Endothelial cell (in vitro differentiated cells): ENCODE measurements at places on chromosomes 7 and 10. TPM values are rescaled to one million over a fixed set of nuclear protein-coding genes. Genes with fewer than 3 reads are reported as not detected.

- H3K27me3 ChIP-seq, result no peaks in the 10 kb centered on the region
- DNase-seq, result no peak
- no peaks in the 10 kb centered on the region for H3K36me3 ChIP-seq
- H3K4me3 ChIP-seq, result peak overlapping the region; percentile 8
- peak overlapping the region; percentile 25 for H3K27ac ChIP-seq
- H3K4me1 ChIP-seq, result peaks cover 3% of the 10 kb centered on the region
Measured at GRCh38 chr7:43591558-43592180, 8.8 kb downstream of the STK17A start.

- no peak overlapping the region for H3K27ac ChIP-seq
- peaks cover 5% of the 10 kb centered on the region for H3K4me1 ChIP-seq
- H3K4me3 ChIP-seq, result no peak overlapping the region
- DNase-seq, result no peak
- no peaks in the 10 kb centered on the region for H3K36me3 ChIP-seq
Measured at GRCh38 chr10:108688314-108688713, 1235.0 kb downstream of the XPNPEP1 start.

- H3K27me3 ChIP-seq, result peaks cover 2% of the 10 kb centered on the region
- no peaks in the 10 kb centered on the region for H3K4me1 ChIP-seq
- peaks cover 14% of the 10 kb centered on the region for H3K36me3 ChIP-seq
- H3K27ac ChIP-seq, result no peak overlapping the region
Measured at GRCh38 chr10:131257027-131257426, 54.5 kb downstream of the TCERG1L start.

SLC13A1 gene
- total RNA-seq, result not detected
